Midbrain (tissue), 1 donor: ENCODE measurements at places on chromosomes 7 and 10.

GRCh38 chr10:122115874-122116273 is 126.9 kb downstream of the TACC2 start:
- DNase-seq = no peak

DNA sequence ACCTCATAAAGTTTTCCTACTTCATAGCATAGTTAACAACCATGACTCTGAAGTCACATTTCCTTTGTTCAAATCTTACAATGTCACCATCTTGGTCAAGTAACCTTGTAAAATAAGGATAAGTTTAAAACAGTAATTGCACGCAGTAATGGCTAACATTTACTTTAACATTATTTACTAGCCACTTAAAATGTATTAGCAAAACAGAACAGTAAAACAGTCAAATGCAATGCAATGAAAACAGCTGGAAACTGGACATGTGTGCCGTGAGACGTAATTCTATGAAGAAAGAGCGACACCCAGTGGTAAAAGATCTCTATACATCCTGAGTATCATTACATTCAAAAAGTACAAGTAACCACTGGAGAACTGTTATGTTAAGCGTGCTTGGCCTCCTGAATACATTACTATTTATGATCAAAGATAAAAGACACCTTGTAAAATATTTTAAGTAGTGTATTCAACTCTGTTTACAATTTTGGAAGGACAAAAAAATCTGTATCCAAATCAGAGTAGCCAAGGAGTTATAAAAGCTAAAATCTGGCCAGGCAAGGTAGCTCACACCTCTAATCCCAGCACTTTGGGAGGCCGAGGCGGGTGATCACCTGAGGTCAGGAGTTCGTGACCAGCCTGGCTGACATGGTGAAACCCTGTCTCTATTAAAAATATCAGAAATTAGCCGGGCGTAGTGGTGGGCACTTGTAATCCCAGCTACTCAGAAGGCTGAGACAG is 27.2 kb downstream of the ATE1 start:
- DNase-seq = peak; percentile 79

GRCh38 chr7:90560730-90561129 is 35.4 kb upstream of the CDK14 start:
- DNase-seq = no peak

DNA sequence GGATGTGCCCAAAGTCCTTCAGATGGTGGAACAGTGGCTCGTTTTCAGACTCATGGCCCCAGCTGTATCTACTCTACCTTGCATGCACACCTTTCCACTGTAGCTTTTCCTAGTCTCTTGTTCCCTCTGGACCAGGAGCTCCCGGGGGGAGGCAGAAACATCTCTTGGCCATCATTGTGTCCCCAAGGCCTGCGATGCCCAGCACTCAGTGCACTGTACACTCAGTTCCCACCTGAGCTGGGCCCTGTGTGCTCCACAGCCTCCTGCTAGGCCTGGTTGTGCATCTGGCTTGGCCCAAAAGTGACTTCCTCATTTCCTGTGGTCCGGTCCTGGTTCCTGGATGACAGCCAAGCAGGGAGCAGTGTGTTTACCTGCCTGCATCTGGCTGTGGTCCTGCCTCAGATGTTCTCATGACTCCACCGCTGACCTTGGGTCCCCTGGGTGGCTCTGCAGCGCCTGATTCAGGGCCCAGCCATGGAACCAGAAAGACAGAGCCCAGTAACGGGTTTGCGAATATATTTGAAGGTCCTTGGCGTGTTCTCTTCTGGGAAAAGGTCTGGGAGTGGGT is 9.9 kb upstream of the DOCK1 start:
- no peak for DNase-seq

GRCh38 chr10:28463141-28463540 is 69.8 kb upstream of the WAC start:
- no peak for DNase-seq

GRCh38 chr10:104328896-104329710 is 9.2 kb downstream of the ITPRIP start:
- DNase-seq = peak; percentile 60

GRCh38 chr7:47290867-47291266 is 291.0 kb downstream of the TNS3 start:
- no peak for DNase-seq

DNA sequence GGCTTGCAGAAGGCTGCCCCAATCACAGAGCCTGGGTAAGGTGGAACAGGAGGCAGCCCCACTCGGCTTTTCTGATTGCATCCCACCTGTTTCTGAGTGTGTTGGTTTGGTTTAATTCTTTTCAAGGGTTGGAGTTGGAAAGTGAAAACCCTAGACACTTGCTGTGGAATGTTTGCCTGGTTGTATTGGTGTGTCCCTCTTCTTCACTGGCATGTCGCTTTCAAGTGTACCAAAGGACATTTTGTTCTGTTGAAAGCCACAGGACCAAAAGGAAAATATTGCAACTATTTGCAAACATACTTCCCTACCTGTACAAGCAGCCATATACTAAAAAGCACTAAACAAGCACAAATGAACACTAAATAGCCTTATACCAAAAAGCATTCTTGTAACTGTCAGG is 60.5 kb downstream of the NHLRC2 start:
- DNase-seq = no peak

DNA sequence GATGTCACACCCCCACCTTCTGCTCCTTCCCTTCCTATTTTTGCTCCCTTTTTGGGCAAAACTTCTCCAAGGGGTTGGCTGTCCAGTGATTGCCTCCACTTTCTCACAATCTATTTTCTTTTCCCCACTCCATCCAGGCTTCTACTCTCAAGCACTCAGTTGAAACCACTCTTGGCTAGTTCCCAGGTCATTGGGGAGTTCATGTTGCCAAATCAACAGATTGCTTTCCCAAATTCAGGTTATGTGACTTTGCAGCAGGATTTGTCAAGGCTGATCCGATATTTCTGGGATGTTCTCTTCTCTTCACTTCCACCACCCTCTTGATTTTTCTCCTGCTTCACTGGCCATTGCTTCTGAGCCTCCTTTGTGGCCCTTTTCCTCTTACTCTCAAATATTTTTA is 258.7 kb upstream of the SLC26A5 start:
- DNase-seq = no peak

DNA sequence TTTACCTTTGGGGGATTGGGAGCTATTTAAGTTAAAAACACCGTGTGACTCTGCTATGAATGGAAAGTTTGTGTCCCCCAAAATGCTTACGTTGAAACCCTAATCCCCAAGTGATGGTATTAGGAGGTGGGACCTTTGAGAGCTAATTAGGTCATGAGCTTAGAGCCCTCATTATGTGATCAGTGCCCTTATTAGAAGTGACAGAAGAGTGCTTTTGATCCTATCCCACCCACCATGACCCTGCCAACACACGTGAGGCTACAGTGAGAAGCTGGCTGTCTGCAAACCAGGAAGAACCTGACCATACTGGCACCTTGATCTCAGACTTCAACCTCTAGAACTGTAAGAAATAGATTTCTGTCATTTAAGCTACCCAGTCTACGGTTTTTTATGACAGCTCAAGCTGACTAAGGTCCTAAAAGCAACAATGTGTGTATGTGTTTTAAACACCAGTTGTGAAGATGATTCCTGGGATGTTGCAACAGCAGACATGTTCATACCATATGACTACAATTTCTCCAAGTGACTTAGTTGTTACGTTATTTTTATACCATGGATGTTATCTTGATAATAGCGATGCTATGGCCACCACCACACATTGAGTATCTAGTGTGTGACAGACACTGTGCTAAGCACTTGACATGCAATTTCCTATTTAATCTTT is 124.4 kb downstream of the PIP4K2A start:
- DNase-seq = no peak

GRCh38 chr10:22455068-22455857 is 110.0 kb downstream of the SPAG6 start:
- no peak for DNase-seq

- no peak for DNase-seq
Measured at GRCh38 chr10:22436526-22436892, 91.2 kb downstream of the SPAG6 start.

- no peak for DNase-seq
Measured at GRCh38 chr10:76086761-76087639, 655.6 kb downstream of the LRMDA start.

DNA sequence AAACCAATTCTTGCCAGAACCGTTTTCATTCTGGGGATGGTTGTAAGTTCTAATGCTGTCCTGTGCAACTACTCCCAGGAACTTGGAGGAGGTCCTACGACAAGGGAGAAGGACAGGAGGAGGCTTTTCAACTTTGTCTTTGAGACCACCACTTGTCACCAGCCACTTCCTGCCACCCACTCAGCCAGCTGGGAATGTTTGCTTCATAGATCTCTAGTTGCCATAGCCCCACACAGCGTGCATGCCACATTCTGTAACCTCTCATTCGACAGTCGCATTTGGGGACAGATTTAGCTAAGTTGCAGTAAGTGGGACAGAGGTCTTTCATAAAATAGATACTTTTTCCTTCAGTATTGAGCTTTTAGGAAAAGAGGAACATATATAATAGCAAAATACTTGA is 78.0 kb downstream of the TAF3 start:
- no peak for DNase-seq

DNA sequence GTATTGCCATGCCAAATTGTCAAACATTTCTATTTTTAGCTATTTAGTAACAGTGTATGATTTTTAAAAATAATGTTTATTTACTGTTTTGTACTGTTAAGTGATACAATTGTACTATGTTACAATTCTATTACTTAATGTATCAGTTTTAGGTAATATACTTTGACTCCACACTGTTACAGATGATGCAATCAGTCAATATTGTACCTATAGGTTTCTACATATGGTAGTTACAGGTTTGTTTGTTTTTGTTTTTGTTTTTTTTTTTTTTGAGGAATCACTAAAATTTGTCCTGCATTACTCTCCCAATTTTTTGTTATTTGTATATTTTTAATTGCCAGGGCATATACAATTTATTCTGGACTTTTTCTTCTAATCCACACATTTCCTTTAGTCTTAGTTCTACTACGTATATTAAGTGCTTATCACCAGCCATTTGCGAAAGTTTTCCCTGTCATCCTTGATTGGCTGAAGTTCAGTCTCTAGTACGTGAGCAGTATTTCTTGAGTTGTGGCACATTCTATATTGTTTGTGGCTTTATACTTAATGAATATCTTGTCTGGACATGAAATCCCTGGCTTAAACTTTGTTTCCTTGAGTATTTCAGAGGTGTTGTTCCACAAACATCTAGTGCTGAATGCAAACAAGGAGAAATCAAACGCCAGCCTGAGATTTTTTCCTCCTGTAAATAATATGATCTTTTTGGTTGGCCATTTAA is 114.1 kb downstream of the MAGI2 start:
- DNase-seq = no peak
